Activated CD8-positive, alpha-beta memory T cell treated with anti-CD3 and anti-CD28 coated beads for 24 hours (primary cell): ENCODE measurements at places on chromosomes 16 and 17.

GRCh38 chr17:38464723-38465390 lies 36.6 kb downstream of the ARHGAP23 start:
- DNase-seq, result no peak

DNA sequence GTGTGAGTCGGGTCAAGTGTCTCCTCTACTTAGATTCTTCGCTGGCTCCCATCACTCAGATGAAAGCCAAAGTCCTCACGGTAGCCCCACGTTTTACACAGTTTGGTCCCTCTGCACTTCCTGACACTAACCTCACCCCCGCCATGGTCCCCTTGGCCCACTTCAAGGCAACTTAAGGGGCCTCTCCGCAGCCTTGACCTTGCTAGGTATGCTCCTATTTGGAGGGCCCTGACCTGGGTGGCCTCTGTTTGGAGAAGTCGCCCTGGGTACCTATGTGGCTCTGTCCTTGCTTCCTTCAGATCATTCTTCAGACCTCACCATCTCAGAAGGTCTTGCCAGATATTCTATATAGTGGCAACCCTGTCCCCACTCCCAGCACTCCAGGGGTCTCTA lies 110.2 kb downstream of the SOCS1 start:
- DNase-seq, result no peak

- DNase-seq, result no peak
Observed at GRCh38 chr17:73274490-73274889, 12.8 kb upstream of the CPSF4L start.

DNA sequence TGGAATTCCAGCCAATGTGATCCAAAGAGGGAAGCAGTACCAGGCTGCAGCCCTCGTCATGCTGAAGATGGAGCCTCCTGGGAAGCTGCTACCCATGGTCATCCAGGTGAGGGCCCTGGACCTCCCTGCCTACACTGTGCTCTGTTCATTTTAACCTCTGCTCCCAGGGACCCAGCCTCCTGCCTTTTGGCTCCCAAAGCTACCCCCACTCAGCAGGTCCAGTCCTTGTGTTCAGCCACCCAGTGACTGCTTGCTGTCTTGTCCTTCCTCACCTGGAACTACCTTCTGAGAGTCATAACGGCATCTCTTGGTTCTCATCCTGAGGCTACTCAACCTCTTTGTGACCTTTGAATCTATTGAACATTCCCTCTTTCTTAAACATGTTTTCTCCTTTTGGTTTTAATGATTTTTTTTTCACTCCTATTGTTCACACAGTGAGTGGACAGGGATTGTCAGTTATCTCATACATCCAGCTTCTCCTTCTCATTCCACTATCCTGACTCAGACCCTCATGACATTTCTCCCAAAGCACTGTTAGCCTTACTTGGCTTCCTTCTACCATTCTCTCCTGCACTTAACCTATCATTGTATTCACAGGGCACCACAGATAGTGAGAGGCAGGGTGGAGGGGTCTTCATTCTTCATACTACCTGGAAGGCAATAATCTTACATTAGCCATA lies 53.3 kb downstream of the GOSR1 start:
- no peak for DNase-seq

DNA sequence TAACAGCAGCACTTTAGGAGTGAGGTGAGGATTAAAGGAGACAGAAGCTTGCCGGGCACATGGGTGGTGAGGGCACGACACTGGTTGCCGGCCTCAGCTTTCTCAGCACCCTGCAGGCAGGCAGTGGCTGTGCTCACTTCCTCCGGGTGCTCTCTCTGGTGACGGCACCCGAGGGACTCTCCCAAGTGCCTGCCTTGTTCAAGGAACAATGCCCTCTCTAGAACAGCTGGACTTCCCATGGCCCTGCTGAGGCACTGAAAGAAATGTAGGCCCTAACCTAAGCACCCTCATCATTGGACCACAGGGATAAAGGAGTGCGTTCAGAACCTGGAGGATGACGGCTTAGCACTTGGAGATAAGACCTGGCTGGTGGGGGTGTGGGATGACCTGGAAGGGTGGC lies 72.7 kb downstream of the N4BP1 start:
- no peak for DNase-seq

DNA sequence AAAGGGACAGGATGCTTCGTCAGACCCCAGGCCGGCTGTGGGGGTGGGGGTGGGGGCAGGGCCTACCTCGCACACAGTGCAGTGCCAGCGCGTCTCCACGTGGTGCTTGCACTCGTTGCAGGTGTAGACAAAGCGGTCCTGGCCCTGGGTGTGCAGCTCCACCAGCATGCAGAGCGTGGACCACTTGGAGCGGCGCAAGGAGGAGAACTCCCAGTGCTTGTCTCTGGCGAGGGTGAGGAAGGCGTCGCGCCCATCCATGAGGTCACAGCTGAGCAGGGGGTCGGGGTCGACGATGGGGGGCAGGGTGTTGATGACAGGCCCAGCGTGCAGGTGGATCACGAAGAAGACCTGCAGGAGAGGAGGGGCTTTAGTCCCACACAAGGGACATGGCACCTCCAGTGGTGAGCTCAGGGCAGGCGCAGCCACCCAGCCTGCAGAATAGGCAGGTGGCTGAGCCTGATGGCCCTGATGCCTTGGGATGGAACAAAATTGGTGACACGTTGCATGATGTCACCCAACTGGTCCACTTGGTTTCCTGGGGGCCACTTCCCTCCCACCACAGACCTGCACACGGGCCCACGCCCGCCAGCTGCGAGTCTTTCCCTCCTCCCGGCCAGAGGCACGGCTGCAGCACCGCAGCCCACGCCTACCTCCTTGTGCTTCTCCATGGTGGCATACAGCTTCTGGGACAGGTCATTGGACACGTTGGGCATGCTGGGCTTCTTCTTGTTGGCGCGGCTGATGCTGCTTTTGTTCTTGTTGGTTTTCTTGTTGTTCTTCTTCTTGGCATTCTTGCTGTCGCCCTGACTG lies 14.0 kb upstream of the TRAP1 start:
- no peak for DNase-seq
